ENCODE measurements at places on chromosomes 1 and 21. TPM values are rescaled to one million over a fixed set of nuclear protein-coding genes. Genes with fewer than 3 reads are reported as not detected.

The CHD1L gene
- total RNA-seq, result 49.0 TPM

The C1orf226 gene
- 0.83 TPM for total RNA-seq

The STYXL2 gene
- not detected for total RNA-seq

The VSIG8 gene
- not detected for total RNA-seq
